ENCODE measurements at places on chromosomes 6 and 20.

GRCh38 chr20:57898332-57898731, 188.5 kb upstream of the PMEPA1 start:
- no peaks in the 10 kb centered on the region for H3K27me3 ChIP-seq
- no peak overlapping the region for H3K4me3 ChIP-seq
- no peaks in the 10 kb centered on the region for H3K36me3 ChIP-seq
- no peak overlapping the region for H3K27ac ChIP-seq
- DNase-seq: no peak

DNA sequence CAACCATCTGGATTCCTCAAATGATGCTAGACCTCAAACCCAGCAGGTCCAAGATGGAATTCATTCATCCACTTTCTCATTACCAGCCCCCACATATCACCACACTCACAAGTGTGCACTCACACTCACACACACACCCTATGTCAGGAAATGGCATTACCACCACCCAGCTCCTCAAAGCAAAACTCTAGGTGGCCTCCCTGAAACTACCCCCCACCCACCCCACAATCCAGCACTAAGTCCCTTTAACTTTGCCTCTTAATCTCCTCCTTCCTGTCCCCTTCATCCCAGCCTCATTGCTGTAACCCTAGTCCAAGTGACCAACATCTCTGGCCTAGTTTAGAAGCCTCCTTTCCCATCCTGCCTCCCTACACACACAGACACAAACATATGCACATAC, 109.4 kb downstream of the TNFAIP3 start:
- no peaks in the 10 kb centered on the region for H3K4me1 ChIP-seq
- H3K36me3 ChIP-seq: no peaks in the 10 kb centered on the region
- H3K27ac ChIP-seq: no peak overlapping the region
- no peak for DNase-seq
- H3K27me3 ChIP-seq: no peaks in the 10 kb centered on the region

- no peak overlapping the region for H3K4me3 ChIP-seq
- H3K27me3 ChIP-seq: no peaks in the 10 kb centered on the region
Measured at GRCh38 chr20:50308513-50309279, 118.1 kb downstream of the CEBPB start.

DNA sequence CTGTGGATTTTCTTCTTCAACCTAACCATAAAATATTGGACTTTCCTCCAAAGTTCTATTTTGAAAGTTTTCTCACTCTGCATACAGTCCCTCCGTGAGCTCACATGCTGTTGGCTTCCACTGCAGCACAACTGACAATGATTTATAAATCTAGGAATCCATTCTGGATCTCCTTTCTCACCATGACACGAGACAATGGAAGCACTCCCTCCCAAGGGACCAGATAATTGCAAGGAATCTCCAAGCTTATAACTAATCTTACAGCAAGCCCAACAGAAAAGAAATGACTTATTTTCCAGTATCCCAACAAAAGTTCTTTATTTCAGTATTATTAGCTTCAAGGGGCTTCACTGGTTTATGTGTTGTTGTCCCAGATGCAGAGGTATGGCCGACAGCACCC, 729.0 kb downstream of the RFPL4B start:
- H3K4me3 ChIP-seq: no peak overlapping the region
- no peaks in the 10 kb centered on the region for H3K36me3 ChIP-seq
- no peaks in the 10 kb centered on the region for H3K27me3 ChIP-seq

GRCh38 chr6:140107216-140107615, 732.8 kb upstream of the CITED2 start:
- no peaks in the 10 kb centered on the region for H3K36me3 ChIP-seq
- H3K4me3 ChIP-seq: no peak overlapping the region
- DNase-seq: no peak
- no peak overlapping the region for H3K27ac ChIP-seq
- H3K27me3 ChIP-seq: no peaks in the 10 kb centered on the region

DNA sequence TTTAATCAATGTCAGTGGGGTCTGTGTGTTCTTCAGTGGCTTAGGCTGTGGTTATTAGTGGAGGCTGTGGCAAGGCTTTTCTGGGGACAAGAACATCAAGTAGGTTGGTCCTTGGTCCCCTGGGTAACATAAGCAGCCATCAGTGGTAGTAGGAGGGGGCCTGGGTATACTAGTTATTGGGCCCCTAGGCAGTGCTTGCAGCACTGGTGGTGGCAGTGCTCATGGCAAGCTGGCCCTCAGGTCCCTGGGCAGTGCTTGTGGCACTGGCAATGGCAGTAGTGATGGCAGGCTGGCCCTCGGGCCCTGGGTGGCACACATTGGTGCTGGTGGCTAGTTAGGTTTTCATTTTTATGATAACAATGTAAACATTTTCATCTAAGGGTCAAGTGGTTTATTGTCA, 32.5 kb upstream of the MAS1 start:
- no peaks in the 10 kb centered on the region for H3K27me3 ChIP-seq
- no peaks in the 10 kb centered on the region for H3K36me3 ChIP-seq
- H3K4me1 ChIP-seq: no peaks in the 10 kb centered on the region

GRCh38 chr6:2989332-2990247, 10.1 kb upstream of the NQO2 start:
- peak overlapping the region; percentile 100 for H3K27ac ChIP-seq
- peaks cover 7% of the 10 kb centered on the region for H3K4me1 ChIP-seq
- H3K27me3 ChIP-seq: no peaks in the 10 kb centered on the region
- H3K4me3 ChIP-seq: peak overlapping the region; percentile 63
- peak; percentile 82 for DNase-seq
- H3K36me3 ChIP-seq: no peaks in the 10 kb centered on the region

GRCh38 chr6:28282926-28283325, 1.6 kb downstream of the PGBD1 start:
- H3K4me3 ChIP-seq: no peak overlapping the region
- H3K27ac ChIP-seq: no peak overlapping the region
- no peaks in the 10 kb centered on the region for H3K4me1 ChIP-seq
- peaks cover 2% of the 10 kb centered on the region for H3K36me3 ChIP-seq
- DNase-seq: no peak
